ENCODE measurements at places on chromosomes 3 and 15.

DNA sequence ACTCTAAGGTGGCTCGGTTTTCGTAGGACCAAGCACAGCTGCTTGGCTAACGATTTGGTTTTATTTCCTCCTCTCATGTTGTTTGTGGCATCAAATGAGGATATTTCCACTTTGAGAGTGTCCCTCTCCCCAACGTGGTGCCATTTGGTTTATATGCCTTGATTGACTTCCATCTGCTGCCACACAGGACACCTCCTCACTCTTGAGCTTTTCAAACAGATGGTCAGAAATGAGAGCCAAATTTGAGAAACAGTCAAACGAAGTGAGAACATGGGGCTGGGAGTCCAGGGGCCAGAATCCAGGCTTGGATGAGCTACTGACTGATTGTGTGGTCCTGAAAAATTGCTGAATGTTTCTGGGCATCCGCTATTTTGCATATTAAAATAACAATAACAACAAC, 43.5 kb downstream of the CEMIP start:
- no peak for DNase-seq

- DNase-seq, result no peak
These were observed 26.0 kb upstream of the SPPL2A start for GRCh38 chr15:50791486-50791885.

- DNase-seq, result no peak
These were observed 769.5 kb downstream of the AGBL1 start for GRCh38 chr15:86849136-86849535.

DNA sequence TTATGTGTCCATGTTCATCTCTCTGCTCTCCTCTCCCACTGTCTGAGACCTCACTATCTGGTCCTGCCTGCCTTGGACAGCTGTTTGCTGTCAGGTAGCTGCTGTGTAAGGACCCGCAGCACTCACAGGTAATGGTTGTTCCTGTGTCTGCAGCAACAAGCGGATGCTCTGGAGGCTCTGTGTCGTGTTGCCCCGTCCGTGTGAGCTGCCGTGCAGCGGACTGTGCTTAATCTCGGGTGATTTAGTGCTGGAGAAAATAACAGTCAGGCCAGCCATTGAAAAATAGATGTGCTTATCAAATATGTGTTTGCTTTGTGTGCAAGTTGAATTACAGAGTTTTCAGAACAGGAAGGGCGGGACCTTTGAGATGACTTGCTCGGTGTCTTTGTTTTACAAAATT, 121.4 kb downstream of the GABRG3 start:
- no peak for DNase-seq

DNA sequence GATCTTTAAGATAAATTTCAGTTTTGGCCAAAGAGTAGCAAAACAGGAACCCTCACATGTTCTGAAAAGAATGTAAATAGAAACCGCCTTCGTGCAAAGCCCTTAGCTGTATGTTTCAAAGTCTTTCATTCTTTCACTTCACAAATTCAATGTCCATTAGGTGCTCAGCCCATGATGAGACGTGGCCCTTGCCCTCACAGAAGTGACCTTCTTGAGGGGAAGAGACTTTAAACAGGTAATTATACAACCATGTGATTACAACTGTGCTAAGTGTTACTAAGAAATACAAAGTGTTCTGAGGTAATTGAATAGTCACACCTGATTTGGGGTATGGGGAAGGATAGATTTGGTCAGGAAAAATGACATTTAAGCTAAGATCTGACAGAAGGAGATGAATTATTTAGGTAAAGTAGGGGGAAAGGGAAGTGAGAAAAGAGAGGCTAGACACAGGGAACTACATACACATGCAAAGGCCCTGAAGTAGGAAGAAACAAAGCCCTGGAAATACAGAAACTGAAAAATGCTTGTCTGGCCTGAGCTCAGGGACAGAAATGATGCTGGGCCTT, 19.6 kb downstream of the HSPBAP1 start:
- no peak for DNase-seq

DNA sequence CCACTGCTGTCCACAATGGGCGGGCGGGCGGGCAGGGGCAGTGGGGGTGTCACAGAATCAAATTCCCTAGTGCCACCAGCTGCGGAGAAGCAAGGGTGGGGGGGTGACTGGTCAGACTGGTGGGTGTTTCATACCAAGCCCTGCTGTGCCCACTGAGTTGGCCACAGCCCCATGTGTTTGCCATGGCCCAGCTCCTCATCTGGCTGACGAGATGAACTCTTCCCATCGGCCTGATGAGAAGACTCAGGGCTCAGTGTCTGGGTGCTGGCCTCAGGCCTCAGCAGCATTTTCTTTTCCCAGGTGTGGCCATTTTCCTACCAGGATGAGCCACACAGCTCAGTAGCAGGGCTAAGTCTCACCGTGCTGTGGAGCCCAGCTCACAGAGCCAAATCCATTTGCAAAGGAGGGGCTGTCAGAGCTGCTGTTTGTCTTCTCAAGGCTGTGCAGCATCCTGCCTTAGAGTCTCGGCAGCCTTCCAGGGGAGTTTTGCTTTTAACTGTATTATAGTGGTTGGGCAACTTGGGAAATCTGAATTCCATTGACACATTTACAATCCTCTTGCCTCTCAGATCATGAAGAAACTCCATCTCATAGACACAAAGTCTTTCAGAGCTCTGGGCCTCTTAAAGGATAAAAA, 176.8 kb downstream of the ABHD5 start:
- no peak for DNase-seq

- no peak for DNase-seq
These were observed 32.5 kb downstream of the NME9 start for GRCh38 chr3:138297059-138297607.

DNA sequence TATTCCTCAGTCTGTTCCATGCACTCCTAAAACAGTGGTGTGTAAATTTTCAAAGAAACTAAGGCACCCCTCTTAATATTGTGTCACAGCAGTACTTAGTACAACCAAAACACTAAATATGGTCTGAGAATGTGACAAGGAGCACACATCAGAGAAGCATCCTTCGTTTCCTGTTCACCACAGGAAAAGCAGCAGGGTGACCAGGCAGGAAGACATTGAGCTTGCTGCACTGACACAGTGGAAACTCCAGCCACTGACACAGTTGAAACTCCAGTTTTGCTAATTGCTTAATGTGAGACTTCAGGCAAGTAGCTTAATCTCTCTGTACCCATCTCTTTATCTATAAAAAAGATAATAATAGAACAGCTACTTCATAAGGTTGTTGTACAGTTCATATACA, 353.0 kb upstream of the RORA start:
- no peak for DNase-seq

DNA sequence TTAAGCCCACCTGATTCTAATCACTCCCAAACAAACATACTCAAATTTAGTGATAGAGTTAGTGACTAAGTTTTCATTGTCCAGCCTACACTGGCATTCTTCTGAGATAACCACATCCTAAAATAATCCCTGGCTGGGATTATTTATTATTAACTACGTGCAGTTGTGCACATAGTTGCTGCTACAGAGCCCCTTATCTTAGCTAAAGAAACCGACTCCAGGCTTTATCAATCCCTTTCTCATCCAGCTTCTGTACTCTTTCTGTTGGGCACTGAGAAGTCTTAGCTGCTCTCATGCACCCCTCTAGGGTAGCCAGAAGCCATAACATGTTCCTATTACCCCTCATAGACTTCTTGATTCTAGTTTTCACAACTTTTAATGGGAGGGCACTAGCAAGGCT, 208.7 kb downstream of the MBNL1 start:
- DNase-seq, result no peak

DNA sequence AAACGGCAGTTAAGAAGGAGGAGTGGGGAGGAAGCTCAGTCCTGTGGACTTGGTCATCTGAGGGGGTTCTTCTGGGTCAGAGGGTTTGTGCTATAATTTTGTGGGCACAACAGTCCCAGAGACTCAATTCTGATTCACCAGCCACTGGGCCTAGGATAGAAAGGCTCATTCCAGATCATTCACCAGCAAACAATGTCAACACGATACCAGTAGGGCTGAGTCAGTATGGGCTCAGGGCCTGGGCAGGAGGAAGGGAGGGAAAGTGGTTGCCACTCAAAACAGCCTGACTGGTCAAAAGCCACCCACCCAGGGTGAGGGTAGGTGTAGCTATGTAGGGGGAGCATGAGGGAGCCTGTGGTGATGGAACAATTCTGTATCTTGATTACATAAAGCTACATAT, 86.9 kb upstream of the MEX3B start:
- no peak for DNase-seq

GRCh38 chr3:43257850-43258249, 28.5 kb upstream of the SNRK start:
- no peak for DNase-seq

DNA sequence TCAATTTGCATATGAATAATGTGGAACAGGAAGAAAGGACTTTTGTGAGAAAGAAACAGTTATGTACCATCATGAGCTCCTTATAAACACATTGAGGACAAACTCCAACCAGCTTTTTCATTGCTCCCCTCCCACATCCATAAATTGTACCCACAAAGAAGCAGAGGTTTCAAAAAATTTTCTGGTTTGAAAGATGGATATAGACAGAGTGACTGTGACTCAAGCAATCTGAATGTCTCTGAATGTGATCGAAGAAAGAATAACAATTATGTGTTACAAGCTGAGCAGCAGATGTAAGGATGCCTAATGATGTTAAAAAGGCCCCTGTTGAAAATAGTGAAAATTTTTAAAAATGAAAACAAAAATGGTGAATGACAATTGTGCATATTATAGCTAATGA, 127.4 kb downstream of the TFG start:
- DNase-seq, result no peak

GRCh38 chr15:79042213-79042928, 48.2 kb downstream of the RASGRF1 start:
- DNase-seq, result no peak

- DNase-seq, result peak; percentile 5
These were observed 37.5 kb downstream of the CD86 start for GRCh38 chr3:122092460-122093165.

DNA sequence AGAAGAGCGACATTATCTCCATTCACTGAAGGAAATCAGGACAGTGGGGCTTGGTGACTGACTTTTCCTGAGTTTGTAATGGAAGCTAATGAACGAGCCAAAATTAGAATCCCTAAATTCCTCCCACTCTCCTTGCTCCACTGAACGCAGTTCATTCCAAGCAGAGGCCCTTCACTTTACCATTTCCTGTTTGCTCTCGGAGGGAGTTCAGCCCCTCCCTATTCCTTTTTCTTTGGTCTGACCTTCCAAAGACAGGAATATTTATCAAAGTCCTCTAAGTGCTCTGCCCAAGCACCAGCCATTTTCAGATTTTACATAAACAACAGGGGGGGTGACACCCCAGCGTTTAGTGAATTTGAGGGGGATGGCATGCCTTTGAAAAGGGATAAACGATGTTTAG, 24.0 kb upstream of the PTPRG start:
- DNase-seq, result peak; percentile 74

- no peak for DNase-seq
These were observed 70.8 kb downstream of the TBC1D2B start for GRCh38 chr15:78006567-78007205.

GRCh38 chr3:172194702-172195406, 155.5 kb downstream of the FNDC3B start:
- peak; percentile 36 for DNase-seq

GRCh38 chr3:53665608-53666425, 171.4 kb downstream of the CACNA1D start:
- DNase-seq, result no peak

DNA sequence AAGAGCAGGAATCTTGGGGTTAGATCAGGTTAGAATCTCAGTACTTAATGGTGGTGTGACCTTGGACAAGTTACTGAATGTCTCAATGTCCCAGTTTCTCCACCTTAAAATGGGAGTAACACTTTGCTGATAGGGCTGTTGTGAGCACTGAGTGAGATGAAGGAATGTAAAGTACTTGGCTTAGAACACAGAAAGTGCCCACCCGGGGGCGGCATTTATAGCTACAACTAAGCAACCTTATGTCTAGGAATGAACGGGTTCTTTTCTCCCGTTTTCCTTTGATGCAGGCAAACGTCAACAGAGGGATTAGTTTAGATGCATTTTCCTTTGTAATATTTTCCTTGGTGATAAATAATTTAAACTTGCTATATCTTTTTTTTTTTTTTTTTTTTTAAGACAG, 176.6 kb downstream of the USP13 start:
- peak; percentile 16 for DNase-seq

DNA sequence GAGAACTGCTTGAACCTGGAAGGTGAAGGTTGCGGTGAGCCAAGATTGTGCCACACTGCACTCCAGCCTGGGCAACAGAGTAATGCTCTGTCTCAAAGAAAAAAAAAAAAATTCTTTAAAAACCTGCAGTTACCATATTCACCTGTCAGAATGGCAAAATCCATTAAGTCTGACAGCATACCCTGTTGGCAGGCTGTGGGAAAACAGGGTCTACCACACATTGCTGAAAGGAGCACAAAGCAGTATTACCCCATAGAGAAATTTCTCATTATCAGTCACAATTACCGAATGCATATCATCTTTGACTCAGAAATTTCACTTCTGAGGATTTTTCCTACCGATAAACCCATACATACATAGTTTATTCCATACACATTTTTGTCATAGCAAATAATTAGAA, 264.1 kb upstream of the SLCO3A1 start:
- no peak for DNase-seq

- no peak for DNase-seq
These were observed 11.2 kb downstream of the DCBLD2 start for GRCh38 chr3:98890181-98890835.

DNA sequence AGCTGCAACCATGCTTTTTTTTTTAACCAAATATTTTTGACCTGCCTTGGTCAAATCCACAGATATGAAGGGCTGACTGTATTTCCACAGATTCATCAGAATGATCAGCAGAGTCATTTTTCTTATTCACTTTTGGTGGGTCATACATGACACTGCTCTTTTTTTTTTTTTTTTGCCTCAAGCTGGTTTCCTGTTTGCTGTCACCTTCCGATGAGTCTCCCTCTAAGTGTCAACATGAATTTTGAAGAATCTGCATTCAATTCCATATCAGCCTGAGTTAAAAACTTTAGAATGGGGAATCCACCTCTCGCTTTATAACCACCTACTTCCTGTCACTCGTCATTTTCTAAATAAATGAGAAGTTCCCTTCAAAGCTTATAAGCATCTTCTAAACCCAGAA, 2.2 kb upstream of the SLC12A8 start:
- no peak for DNase-seq

GRCh38 chr3:193784822-193785221, 191.8 kb downstream of the OPA1 start:
- DNase-seq, result no peak

DNA sequence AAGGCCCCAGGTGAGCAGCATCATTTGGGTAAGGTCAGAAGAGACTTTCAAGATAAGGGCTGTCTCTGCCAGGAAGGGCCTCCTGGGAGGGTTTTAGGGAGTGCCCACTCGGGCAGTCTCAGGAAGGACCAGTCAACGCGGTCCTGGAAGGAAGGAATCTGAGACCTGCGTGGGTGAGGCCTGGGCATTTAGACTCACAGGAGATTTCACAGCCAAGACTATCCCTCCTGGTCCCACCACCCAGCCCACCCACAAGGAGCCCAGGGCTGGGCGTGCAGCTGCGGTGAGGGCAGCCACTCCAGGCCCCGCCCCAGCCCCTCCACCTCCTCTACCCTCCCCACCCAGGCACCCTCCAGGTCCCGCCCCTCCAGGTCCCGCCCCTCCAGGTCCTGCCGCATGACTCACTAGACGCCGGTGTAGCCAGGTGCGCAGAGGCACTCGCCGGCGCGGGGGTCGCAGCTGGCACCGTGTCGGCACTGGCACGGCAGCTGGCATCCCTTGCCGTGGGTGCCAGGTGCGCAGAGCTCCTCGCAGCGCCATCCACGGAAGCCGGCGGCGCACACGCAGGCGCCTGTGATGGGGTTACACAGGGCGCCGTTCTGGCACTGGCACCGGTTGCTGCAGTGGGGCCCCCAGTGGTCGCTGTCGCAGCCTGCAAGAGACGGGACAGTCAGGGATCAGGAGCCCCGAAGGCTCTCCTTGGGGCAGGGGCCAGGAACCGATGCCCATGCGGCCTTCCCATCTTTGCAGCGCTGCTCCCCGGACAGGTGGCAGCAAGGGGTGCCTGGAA, 112.7 kb downstream of the RAB11A start:
- DNase-seq, result peak; percentile 52
